ENCODE measurements at places on chromosomes 6 and 20. TPM values are rescaled to one million over a fixed set of nuclear protein-coding genes. Genes with fewer than 3 reads are reported as not detected.

The SMIM8 gene
- 26.6 TPM for polyA plus RNA-seq

The HDGFL1 gene
- not detected for polyA plus RNA-seq

The HTR1B gene
- polyA plus RNA-seq: 0.39 TPM

The TRAPPC3L gene
- 0.35 TPM for polyA plus RNA-seq

The BHLHE23 gene
- polyA plus RNA-seq: 0.07 TPM

The TBX18 gene
- 9.1 TPM for polyA plus RNA-seq

The PKHD1 gene
- 18.3 TPM for polyA plus RNA-seq

The IL17F gene
- polyA plus RNA-seq: 0.36 TPM

The C6orf58 gene
- polyA plus RNA-seq: 1.3 TPM

The TNNC2 gene
- 0.66 TPM for polyA plus RNA-seq

The BNIP5 gene
- polyA plus RNA-seq: 0.16 TPM

The TAB2 gene
- polyA plus RNA-seq: 86.3 TPM

The KHDC1 gene
- polyA plus RNA-seq: 10.8 TPM

The ZBTB12 gene
- 27.7 TPM for polyA plus RNA-seq

The RIMS1 gene
- polyA plus RNA-seq: 2.4 TPM

The GHRH gene
- not detected for polyA plus RNA-seq

The SPEF1 gene
- 3.2 TPM for polyA plus RNA-seq

The JPH2 gene
- 1.6 TPM for polyA plus RNA-seq

The RAD21L1 gene
- polyA plus RNA-seq: not detected

The NDRG3 gene
- 31.6 TPM for polyA plus RNA-seq

The PTCHD4 gene
- polyA plus RNA-seq: 1.0 TPM

The PAK5 gene
- 0.60 TPM for polyA plus RNA-seq

The RPL10A gene
- polyA plus RNA-seq: 1,961 TPM

The CD93 gene
- 36.2 TPM for polyA plus RNA-seq

The EGFL8 gene
- 42.0 TPM for polyA plus RNA-seq

The RXRB gene
- 67.5 TPM for polyA plus RNA-seq

The CNR1 gene
- polyA plus RNA-seq: 0.85 TPM

The RBBP9 gene
- polyA plus RNA-seq: 30.4 TPM

The MDN1 gene
- 45.0 TPM for polyA plus RNA-seq

The MRPL2 gene
- 65.2 TPM for polyA plus RNA-seq

The KCNK17 gene
- polyA plus RNA-seq: 0.10 TPM

The SLC13A3 gene
- polyA plus RNA-seq: 32.4 TPM

The TGM2 gene
- 42.3 TPM for polyA plus RNA-seq

The LBP gene
- not detected for polyA plus RNA-seq

The CST3 gene
- polyA plus RNA-seq: 149 TPM

The RSPO3 gene
- polyA plus RNA-seq: 21.1 TPM

The TNFRSF6B gene
- 2.8 TPM for polyA plus RNA-seq

The MUCL3 gene
- polyA plus RNA-seq: 0.09 TPM

The PCMTD2 gene
- 217 TPM for polyA plus RNA-seq

The AGPAT4 gene
- polyA plus RNA-seq: 26.8 TPM

The PDE7B gene
- 9.8 TPM for polyA plus RNA-seq

The PACRG gene
- polyA plus RNA-seq: 14.8 TPM

The MROH8 gene
- 7.2 TPM for polyA plus RNA-seq

The TENT5A gene
- polyA plus RNA-seq: 4.3 TPM

The APCDD1L gene
- polyA plus RNA-seq: 16.6 TPM

All from renal pelvis (tissue), 12 donors.